Adrenal gland (tissue), 19 donors: ENCODE measurements at places on chromosomes 3 and 15. TPM values are rescaled to one million over a fixed set of nuclear protein-coding genes. Genes with fewer than 3 reads are reported as not detected.

DNA sequence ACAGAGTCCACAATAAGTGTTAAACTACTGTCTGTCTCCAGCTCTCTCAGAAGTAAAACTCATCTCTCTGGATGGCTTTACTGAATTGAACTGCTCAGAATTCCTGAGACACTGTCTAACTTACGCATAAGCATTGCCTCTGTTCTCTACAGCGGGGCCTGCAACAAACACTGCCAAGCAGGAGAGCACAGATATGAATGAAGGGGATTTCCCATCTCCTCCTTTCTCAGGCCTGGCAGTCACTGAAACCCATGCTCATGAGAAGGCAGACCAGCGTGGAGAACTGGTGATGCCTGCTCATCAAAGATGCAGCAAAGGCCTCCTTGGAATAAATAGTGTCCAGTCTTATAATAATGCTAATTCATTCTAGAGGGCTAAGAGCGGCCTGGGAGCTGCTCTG, 10.3 kb downstream of the RASGRP1 start:
- no peaks in the 10 kb centered on the region for H3K27me3 ChIP-seq
- no peak for DNase-seq
- H3K36me3 ChIP-seq: no peaks in the 10 kb centered on the region
- no peak overlapping the region for H3K27ac ChIP-seq

GRCh38 chr3:168548719-168549118, 453.0 kb upstream of the GOLIM4 start:
- no peaks in the 10 kb centered on the region for H3K36me3 ChIP-seq
- no peak overlapping the region for H3K27ac ChIP-seq
- no peaks in the 10 kb centered on the region for H3K27me3 ChIP-seq
- no peak overlapping the region for H3K4me3 ChIP-seq
- no peak for DNase-seq

DNA sequence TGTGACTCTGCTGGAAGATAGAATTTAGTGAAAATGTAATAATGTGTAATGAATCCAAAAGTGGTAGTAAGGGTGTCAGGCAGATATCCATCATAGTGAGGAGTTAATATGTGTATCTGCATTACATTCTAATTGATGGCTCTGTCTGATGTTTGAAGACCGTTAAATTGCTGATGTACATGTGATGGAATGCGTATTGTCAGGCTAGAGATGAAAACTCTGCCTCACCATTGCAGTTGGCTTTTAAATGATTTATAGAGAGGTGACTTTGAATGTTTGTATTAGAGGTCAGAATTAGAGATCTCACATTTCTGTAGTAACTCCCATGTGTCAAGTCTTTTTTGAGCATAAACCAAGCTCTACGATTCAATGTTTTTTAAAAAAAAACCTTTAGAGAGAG, 234.6 kb downstream of the NAALADL2 start:
- DNase-seq: no peak
- no peak overlapping the region for H3K27ac ChIP-seq
- no peak overlapping the region for H3K4me3 ChIP-seq
- no peaks in the 10 kb centered on the region for H3K36me3 ChIP-seq
- no peaks in the 10 kb centered on the region for H3K27me3 ChIP-seq

GRCh38 chr3:139675327-139675726, 2.4 kb downstream of the NMNAT3 start:
- no peaks in the 10 kb centered on the region for H3K27me3 ChIP-seq
- no peaks in the 10 kb centered on the region for H3K36me3 ChIP-seq
- no peak for DNase-seq
- H3K27ac ChIP-seq: no peak overlapping the region
- no peak overlapping the region for H3K4me3 ChIP-seq

DNA sequence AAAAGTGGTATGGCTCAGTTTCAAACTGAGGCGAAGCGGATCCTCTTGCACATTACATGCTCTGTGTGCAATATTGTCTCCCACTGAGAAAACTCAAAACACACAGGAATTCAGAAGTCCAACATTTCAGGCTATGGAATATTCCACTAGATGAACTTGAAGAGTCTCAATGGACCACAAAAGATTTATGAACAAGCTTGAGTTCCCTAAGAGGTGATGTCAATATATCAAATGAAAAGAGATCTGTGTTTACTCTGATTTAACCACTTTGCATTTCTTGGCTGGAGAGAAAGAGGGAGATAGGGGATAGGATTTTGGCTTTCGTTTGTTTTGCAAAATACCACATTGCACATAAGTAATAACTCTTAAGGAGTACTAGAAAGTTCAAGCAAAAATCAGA, 20.3 kb downstream of the PDZRN3 start:
- H3K4me3 ChIP-seq: no peak overlapping the region
- H3K36me3 ChIP-seq: no peaks in the 10 kb centered on the region
- no peaks in the 10 kb centered on the region for H3K27me3 ChIP-seq
- no peaks in the 10 kb centered on the region for H3K4me1 ChIP-seq
- H3K27ac ChIP-seq: no peak overlapping the region

DNA sequence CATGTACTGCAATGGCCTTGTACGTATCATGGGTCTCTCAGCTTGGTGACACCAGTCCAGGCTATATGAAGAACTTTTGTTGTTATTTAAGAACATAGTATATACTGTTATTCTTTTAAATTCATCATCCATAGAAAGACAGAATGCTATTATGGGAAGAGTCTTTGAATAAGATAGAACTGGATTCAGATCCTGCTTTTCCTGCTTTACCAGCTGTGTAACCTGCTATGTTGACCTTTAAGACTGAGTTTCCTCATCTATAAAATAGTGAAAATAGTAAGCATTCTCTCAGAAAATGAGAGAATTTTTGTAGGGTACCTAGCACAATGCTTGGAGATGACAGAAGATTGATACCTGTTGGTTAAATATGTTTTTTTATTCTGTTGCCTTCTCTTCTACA, 204.1 kb upstream of the TBL1XR1 start:
- peaks cover 7% of the 10 kb centered on the region for H3K4me1 ChIP-seq
- no peaks in the 10 kb centered on the region for H3K36me3 ChIP-seq
- H3K4me3 ChIP-seq: no peak overlapping the region
- DNase-seq: no peak
- no peak overlapping the region for H3K27ac ChIP-seq

DNA sequence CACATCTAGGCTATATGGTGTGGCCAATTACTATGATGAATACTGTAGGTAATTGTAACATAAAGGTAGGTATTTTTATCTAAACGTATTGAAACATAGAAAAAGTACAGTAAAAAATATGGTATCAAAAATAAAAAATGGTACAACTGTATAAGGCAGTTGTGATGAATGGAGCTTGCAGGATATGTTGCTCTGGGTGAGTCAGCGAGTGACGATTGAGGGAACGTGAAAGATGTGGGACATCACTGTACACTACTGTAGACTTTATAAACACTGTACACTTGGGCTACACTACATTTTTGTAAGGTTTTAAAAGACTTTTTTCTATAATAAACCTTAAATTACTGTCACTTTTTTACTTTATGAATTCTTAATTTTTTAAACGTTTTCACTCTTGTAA, 10.3 kb downstream of the CTNNB1 start:
- peaks cover 32% of the 10 kb centered on the region for H3K4me1 ChIP-seq
- no peaks in the 10 kb centered on the region for H3K36me3 ChIP-seq
- no peak overlapping the region for H3K4me3 ChIP-seq

- H3K4me1 ChIP-seq: peaks cover 30% of the 10 kb centered on the region
- no peaks in the 10 kb centered on the region for H3K27me3 ChIP-seq
- H3K36me3 ChIP-seq: no peaks in the 10 kb centered on the region
- no peak for DNase-seq
Measured at GRCh38 chr3:122515870-122516269, 1.1 kb upstream of the KPNA1 start.

Gene MUSTN1
- 1.6 TPM for total RNA-seq

Gene NEO1
- 28.1 TPM for total RNA-seq

- H3K27ac ChIP-seq: no peak overlapping the region
- H3K36me3 ChIP-seq: no peaks in the 10 kb centered on the region
- no peak overlapping the region for H3K4me3 ChIP-seq
- H3K4me1 ChIP-seq: no peaks in the 10 kb centered on the region
- DNase-seq: no peak
- no peaks in the 10 kb centered on the region for H3K27me3 ChIP-seq
Measured at GRCh38 chr3:19596408-19596807, 337.6 kb downstream of the EFHB start.

GRCh38 chr15:63708126-63708772, 111.1 kb downstream of the FBXL22 start:
- no peak overlapping the region for H3K4me3 ChIP-seq
- no peaks in the 10 kb centered on the region for H3K27me3 ChIP-seq
- H3K27ac ChIP-seq: no peak overlapping the region

DNA sequence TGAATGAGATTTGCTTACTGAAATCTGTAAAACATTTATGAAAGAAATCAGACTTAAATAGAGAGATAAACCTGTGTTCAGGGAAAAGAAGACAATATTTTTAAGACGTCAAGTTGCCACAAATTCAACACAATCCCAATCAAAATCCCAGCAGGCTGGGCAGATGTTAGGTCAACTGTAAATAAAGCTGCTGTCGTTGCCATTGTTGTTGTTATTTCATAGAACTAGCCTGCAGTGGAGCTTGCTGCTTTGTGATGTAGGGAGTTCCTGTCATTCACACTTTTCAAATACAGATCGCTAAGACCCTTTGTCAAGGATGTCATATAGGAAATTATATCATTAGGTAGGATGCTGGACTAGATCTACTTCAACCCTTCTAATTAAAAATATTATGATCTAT, 123.1 kb downstream of the NEO1 start:
- no peaks in the 10 kb centered on the region for H3K27me3 ChIP-seq
- no peaks in the 10 kb centered on the region for H3K4me1 ChIP-seq
- H3K27ac ChIP-seq: no peak overlapping the region
- DNase-seq: no peak

GRCh38 chr3:150737874-150738679, 24.9 kb downstream of the SIAH2 start:
- H3K36me3 ChIP-seq: peaks cover 5% of the 10 kb centered on the region
- H3K4me1 ChIP-seq: peaks cover 54% of the 10 kb centered on the region
- peak; percentile 90 for DNase-seq
- no peak overlapping the region for H3K4me3 ChIP-seq
- peak overlapping the region; percentile 88 for H3K27ac ChIP-seq

- H3K36me3 ChIP-seq: no peaks in the 10 kb centered on the region
- DNase-seq: no peak
- H3K4me3 ChIP-seq: no peak overlapping the region
- H3K27ac ChIP-seq: no peak overlapping the region
- H3K27me3 ChIP-seq: no peaks in the 10 kb centered on the region
Measured at GRCh38 chr3:187265461-187265955, 26.0 kb downstream of the MASP1 start.

DNA sequence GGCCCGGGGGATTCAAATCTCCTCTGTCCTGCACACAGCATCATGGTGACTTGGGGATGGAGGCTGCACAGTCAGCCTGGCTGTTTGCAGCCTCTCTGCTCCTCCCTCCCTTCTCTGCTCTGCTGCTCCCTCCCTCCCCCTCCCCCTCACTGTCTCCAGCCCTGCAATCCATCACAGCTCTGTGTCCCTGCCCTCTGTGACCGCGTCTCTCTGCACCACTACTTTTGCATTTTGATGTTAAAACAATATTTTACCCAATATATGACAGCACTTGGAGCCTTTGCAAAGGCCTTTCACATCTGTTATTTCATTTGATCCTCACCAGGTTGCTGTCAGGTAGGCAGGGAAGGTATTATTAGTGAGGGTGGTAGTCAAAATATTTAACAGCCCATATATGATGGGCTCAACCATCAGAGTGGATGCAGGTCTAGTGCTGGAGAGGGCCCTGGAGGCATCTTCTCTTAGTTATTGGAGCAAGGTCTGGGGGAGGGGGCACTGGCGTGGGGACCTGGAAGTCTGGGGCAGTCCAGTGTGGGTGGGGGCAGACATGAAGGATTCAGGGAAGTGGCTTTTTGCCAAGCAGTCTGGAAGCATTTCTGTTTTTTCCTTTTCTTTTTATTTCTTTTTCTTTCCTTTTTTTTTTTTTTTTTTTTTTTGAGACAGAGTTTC, 16.3 kb upstream of the VPS8 start:
- H3K4me1 ChIP-seq: no peaks in the 10 kb centered on the region
- H3K36me3 ChIP-seq: no peaks in the 10 kb centered on the region
- no peak overlapping the region for H3K4me3 ChIP-seq
- H3K27ac ChIP-seq: no peak overlapping the region
- no peaks in the 10 kb centered on the region for H3K27me3 ChIP-seq

DNA sequence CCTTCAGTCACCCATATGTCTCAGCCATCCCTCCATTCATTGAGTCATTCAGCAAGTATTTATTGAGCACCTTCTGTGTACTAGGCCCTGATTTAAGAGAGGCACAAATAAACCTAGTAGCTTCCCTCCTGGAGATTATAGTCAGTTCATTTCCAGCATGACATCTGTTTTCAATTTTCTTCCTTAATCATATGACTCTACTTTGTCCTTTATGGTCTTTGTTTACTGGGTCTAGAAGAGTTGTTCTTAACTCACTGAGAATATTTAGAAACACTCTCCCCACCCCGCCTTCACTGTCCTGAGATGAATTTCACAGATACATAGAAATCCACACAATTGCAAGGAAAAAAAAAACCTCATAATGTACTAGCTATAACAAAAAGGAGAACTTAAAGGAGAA, 44.8 kb upstream of the ADAMTS9 start:
- H3K4me3 ChIP-seq: no peak overlapping the region
- no peaks in the 10 kb centered on the region for H3K27me3 ChIP-seq
- no peak for DNase-seq
- H3K27ac ChIP-seq: no peak overlapping the region

Gene MEIS2
- 70.3 TPM for total RNA-seq

GRCh38 chr3:85709346-85709892, 750.6 kb downstream of the CADM2 start:
- H3K27ac ChIP-seq: no peak overlapping the region
- H3K4me3 ChIP-seq: no peak overlapping the region
- no peaks in the 10 kb centered on the region for H3K4me1 ChIP-seq
- H3K36me3 ChIP-seq: no peaks in the 10 kb centered on the region
- no peak for DNase-seq

DNA sequence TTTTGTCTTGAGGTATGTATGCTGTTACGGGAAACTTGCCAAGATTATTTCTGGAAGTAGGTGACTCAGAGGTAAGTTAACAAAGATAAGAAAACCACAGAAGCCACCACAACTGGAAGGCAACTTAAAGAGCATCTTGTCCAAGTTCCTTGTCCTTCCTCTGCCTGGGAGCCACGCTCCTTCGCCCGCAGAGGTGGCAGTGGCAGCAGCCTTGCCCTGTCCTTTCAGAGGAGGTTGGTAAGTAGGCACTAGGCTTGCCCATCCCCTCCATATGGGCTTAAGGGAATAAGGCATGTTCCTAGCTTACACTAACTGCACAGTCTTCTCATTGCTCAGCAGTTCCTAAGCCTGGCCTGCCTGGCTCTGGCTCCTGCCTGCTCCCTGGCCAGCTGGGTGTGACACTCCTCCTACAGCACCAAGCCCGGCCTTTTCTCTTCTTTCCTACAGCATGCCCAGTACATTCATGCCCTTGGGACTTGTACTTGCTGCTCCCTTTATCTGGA, 48.0 kb upstream of the RAB6B start:
- H3K4me3 ChIP-seq: no peak overlapping the region
- no peaks in the 10 kb centered on the region for H3K27me3 ChIP-seq
- H3K27ac ChIP-seq: no peak overlapping the region
- H3K36me3 ChIP-seq: no peaks in the 10 kb centered on the region
- H3K4me1 ChIP-seq: no peaks in the 10 kb centered on the region

Gene ITIH4
- 117 TPM for total RNA-seq
